ENCODE measurements at places on chromosomes 1 and 21.

GRCh38 chr1:198677027-198677426 lies 38.2 kb downstream of the PTPRC start:
- DNase-seq, result no peak

- no peak for DNase-seq
Observed at GRCh38 chr1:81681601-81682266, 119.0 kb upstream of the ADGRL2 start.

GRCh38 chr1:85413169-85413568 lies 51.8 kb downstream of the DDAH1 start:
- no peak for DNase-seq

- no peak for DNase-seq
Observed at GRCh38 chr1:119075614-119076013, 64.8 kb downstream of the WARS2 start.

DNA sequence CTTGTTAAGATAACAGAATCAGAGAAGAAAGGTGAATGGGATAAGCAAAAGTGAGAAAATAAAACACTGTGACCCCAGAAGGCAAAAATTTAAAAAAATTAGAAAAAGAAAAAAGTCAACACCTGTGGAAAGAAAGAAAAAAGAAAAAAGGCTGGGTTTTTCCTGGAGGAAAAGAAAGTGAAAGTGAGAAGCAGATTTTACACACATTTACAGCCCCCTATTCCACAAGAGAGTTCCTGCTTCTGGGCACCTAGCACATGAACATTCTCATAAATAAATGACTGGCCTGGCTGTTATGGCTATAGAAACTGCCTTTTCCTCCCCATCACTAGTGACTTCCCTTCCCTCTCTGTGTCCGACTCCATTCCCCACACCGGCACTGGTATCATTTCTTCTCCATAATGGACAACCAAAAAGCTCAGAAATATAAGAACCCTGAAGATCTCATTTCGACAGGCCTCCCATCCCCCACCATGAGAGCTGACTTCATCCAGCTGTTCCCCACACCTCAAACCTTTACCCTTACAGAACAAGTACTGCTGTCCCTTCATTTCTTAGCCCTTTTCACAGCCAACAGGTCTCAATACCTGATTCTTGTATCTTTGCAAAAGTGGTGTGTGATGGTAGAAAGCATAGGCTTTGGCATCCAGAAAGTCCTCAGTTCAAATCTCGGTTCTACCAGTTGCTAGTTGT lies 12.6 kb downstream of the MTF1 start:
- DNase-seq, result no peak

GRCh38 chr1:226644541-226645176 lies 94.4 kb downstream of the ITPKB start:
- no peak for DNase-seq

GRCh38 chr1:1929102-1929638 lies 10.1 kb upstream of the TMEM52 start:
- DNase-seq, result no peak

DNA sequence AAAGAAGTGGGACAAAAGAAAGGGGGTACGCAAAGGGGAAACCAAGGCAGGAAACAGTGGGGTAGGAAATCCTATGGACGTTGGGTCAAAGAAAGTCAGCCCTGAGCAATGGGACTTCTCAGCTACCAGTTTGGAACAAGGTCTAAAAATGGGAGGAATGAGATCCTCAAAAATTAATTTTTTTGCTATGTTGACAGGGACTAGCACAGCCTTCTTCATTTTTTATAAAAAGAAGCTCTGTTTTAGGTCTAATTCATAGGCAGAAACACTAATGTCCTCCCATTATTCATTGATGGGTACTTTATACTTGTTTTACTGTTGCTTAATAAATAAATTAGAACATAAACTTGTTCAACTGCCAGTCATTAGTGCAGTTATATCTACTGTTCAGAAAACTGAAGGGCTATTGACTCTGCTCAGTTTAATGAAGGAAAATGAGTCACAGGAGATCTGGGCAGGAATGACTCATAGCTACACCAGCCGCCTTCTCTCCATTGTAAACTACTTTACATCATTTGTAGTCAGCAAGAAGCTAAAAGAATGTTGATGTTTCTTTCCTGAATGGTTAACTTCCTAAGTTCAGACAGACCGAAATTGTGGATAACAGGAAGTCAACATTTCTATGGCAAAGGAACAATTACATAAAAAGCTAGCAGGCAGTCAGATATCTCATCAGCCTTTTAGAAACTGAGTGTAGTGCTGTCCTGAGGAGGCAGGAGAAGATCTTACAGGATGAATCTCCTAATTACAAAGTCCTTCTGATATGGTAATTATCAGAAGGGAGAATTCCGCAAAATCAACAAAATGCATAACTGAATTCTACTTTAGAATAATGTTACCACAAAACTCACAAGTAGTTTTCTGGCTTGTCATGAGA lies 356.4 kb upstream of the PKN2 start:
- DNase-seq, result no peak

- no peak for DNase-seq
Observed at GRCh38 chr21:38825269-38825668, 19.5 kb downstream of the ETS2 start.

DNA sequence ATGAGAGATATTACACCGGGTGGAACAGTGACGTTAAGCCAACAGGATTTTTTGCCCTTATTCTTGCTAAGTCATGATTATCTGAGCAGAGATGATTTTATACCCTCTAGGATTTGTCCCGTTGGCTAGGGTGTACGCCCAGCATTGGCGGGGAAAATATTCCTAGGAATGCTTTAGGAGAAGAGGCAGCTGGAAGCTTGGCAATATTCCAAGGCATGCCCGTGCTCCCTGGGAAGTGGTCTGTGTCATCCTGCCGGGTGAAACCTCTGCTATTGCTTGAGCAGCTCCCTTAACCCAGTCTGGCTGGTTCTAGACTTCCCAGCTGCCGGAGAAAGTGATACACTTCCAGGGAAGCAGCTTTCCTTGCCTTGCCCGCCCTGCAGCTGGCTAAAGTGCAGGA lies 16.2 kb downstream of the CHRNB2 start:
- no peak for DNase-seq
